ENCODE measurements at places on chromosomes 4 and X. TPM values are rescaled to one million over a fixed set of nuclear protein-coding genes. Genes with fewer than 3 reads are reported as not detected.

GRCh38 chr4:113824396-113824795, 62.9 kb upstream of the CAMK2D start:
- DNase-seq: no peak

DNA sequence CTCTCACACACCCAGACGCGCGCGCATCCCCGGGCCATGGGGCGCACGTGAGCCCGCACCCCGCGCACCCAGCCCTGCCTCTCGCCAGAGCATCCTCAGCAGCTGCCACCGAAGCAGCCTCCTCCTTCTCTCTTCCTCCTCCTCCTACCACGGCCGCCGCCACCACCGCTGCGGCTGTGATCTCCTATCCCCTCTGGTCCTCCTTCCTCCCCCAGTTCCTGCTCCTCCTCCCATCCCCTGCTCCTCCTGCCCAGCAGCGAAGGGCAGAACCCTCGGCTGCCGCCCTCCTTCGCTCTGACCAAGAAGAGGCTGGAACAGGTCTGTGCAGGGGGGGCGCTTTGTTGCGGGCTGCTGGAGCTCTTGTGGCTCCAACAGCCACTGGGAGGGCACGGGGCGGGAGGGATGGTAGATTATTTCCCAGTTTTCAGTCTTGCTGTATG, 148.7 kb upstream of the CHRDL1 start:
- DNase-seq: no peak

DNA sequence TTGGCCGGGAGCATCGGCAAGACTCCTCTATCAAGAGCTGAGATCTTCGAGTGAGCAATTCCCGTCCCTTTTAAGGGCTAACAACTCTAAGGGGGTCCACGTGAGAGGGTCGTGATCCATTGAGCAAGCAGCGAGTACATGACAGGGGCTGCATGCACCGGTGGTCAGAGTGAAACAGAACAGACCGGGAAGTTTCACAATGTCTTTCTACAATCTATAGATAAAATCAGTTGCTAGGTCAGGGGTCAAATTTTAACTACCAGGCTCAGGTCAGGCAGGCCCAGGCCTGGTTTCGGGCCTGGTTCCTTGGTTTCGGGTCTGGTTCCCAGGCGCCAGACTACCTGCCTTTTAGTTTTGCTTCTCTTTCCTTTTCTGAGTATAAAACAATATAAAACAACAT, 160.1 kb downstream of the PTCHD1 start:
- DNase-seq: no peak

GRCh38 chrX:42748067-42748850, 29.7 kb downstream of the PPP1R2C start:
- DNase-seq: no peak

Gene CPE
- total RNA-seq: 137 TPM

GRCh38 chr4:112327965-112328733, 31.0 kb downstream of the ALPK1 start:
- peak; percentile 69 for DNase-seq

Gene SMIM9
- not detected for total RNA-seq

- no peak for DNase-seq
Observed at GRCh38 chr4:188942606-188943005, 803.4 kb downstream of the TRIML1 start.

GRCh38 chr4:152696764-152697261, 17.0 kb upstream of the TMEM154 start:
- DNase-seq: peak; percentile 31

GRCh38 chr4:8796096-8796495, 75.5 kb downstream of the HMX1 start:
- DNase-seq: no peak

DNA sequence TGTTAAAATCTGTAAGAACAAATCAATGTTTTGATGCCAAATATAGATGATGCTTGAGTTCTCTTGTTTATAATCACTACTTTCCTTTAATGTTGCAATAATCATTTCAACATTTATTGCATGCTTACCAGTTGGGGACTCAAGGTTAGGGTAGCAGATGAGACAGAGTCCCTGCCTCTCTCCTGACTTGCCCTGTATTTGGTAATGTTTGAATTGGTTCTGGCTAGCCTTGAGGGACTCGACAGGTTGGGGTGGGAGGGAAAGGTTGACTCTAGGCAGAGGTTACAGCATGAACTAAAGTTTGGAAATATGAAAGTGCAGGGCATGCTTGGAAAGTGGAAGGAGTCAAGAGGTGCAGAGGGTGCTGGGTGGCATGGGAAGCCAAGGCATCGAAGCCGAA, 2.0 kb downstream of the SEC24B start:
- DNase-seq: no peak

- DNase-seq: no peak
Observed at GRCh38 chrX:23557070-23557469, 110.2 kb upstream of the PRDX4 start.

DNA sequence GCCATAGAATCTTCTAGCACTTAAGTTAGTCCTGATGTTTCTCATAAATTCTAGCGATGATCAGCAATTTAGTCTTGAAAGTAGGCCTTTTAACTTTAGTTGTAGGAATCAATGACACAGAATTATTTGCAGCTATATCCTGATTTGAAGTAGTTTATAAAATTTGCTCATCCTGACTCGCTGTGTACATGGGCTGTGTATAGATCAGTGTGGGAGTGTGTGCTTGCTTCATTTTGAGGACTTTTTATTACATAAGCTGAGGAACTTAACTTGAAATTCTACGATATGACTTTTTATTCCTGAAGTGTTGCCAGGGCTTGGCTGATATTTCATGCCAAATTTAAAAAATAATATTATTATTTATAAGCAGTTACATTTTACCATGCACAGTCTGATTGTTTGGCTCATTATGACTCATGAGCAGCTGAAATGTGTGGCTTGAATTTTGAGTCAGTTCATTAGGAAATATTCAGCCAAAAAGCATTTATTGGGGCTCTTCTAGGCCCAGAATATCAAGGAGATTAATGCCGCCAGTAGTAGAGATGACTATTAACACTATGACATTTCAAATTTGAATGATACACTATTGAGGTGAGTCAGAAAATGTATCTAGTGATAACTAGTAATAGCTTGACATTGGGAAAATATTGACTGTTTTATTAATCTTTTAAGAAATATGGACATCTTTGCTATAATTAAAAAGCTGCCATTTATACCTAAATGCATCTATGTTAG, 128.9 kb upstream of the LIMCH1 start:
- no peak for DNase-seq

Gene NAP1L2
- 1.3 TPM for total RNA-seq

Gene POU4F2
- total RNA-seq: not detected

DNA sequence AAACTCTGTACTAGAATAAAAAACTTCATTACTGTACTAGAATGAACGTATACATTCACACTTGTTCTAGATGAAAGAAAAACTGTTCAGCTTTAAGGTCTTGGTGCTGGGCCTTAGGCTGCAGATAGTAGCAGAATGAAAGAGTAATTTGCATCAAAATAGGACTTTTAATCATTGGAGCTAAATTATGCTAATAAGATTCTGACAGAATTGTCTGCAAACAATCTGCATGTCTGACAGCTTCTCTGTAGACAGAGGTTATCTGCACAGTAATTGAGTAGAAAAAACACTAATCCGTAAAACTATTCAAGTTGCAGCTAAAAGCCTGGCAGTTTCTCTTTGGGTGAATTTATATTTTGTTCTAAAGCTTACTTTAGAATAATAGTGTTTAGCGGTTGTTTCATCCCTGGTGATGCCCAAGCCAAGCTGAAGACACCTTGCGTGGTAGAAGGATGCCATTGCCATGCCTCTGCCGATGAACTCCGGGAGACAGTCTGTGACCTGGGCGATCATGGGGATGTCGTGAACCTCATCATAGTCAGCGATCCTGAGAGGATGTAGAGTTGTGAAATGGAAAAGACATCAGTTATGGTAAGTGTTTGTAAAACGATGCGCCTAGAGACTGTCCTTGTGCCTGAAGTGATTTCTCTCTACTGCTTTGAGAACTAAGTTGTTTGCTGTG, 25.3 kb downstream of the LRP2BP start:
- no peak for DNase-seq

Gene RXFP1
- 1.1 TPM for total RNA-seq

DNA sequence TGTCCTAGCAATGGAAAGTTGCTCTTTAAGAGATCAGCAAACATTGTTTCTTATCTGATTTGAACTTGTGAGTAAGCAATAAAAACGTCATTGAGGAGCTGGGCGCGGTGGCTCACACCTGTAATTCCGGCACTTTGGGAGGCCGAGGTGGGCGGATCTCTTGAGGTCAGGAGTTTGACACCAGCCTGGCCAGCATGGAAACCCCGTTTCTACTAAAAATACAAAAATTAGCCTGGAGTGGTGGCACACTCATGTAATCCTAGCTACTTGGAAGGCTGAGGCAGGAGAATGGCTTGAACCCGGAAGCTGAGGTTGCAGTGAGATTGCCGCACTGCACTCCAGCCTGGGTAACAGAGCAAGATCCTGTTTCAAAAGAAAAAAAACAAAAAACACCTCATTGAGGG, 11.2 kb upstream of the PLAC8 start:
- no peak for DNase-seq

Gene EMCN
- 36.1 TPM for total RNA-seq

Gene F11
- not detected for total RNA-seq

DNA sequence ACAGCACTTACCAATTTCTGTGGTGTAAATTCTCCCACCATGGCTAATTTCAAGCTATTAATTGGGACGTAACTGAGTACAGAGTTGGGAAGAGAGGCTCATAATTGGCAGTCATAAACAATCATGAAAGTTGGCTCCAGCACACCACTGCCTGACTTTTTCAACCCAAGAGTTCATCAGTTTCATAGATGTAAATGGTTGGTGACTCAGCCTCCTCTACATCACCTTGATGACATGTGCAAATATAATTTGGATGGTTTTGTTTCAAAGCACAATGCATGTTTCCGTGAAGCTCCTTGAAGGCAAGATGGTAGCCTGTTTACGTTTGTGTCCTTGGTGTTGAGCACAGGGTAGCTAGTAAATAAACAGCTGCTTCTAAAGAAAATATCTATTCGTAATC, 235.1 kb downstream of the LDB2 start:
- no peak for DNase-seq

DNA sequence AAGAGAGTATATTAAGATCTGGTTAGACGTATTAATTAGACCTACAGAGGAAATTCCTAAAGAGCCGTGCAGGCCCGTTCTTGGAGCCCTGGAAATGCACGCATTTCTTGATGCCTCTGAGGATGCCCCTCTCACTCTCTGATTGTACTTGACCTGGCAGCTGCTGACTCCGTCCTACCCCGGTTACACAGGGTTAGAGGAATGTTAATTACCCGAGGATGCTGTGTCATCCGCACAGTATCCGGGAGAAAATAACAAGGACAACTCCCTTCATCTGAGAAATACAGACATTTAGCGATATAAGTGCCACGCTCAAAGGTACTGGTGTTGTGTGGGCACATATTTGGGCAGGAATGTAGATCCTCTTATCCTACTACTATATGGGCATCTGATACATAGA, 404.6 kb upstream of the FAT1 start:
- no peak for DNase-seq

- DNase-seq: peak; percentile 40
Observed at GRCh38 chr4:139214039-139214534, 37.1 kb upstream of the ELF2 start.

Gene CFI
- 7.8 TPM for total RNA-seq

Gene BEX1
- total RNA-seq: 0.49 TPM

GRCh38 chr4:186627226-186627865, 72.0 kb upstream of the MTNR1A start:
- no peak for DNase-seq

DNA sequence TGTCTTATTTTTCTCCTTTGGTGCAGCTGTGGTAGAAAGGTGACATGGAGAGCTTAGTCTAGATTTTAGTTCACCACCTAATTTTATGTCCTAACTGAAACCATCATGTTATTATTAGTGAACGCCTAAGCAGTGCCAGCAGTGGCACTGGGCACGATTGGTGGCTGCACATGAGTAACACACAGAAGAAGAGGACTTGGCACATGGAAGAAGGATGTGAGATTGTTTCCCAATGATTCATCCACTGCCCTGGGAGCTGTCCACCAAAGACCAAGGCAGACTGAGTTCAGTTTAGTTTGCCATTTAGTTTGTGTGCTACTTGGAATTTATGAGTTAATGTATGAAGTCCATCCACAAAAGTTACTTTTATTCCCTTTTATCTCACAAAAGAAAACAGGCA, 68.1 kb upstream of the NAP1L5 start:
- DNase-seq: peak; percentile 51

DNA sequence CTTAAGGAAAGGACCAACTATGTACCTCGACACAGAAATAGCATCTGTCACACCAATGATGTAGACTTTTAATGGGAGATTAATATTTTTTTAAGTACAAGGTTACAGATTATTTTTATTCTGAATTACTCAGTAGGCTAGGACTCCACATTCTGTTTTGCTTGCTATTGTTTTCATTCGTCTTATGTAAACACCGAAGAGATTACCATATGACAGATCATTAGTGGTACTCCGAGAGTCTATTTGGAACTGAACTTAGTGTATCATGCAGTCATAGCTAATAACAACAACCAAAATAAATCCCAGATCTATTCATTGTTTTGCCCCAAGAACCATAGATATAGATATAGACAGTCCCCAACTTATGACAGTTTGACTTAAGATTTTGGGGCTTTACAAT, 139.7 kb upstream of the SPRY1 start:
- DNase-seq: no peak

DNA sequence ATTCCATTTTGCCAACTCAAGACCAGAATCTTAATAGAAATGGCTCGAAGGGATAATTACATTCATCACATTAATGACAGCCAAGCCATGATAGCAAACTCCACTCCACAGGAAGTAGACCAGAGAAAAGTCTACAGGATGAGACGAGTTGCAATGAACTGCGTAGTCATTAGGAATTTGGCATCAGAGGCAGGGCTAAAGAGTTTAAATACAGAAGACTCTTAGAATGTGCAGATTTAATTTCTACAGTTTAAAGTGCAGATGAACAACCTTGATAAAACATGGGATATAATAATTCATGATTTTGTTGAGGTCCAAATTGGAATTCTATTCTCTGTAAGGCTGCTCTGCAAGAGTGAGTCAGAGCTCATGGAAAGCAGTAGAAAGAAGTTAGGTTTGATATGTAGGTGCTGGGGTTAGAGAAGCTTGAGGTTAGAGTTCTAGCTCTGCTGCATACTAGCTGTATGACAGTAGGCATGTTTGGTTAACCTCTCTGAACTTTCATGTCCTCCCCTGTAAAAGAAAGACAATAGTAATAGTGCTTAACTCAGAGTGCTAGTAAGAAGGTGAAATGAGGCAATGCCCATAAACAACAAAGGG, 32.2 kb downstream of the LNX1 start:
- no peak for DNase-seq

- DNase-seq: no peak
Observed at GRCh38 chrX:22527302-22527701, 254.6 kb downstream of the CBLL2 start.

DNA sequence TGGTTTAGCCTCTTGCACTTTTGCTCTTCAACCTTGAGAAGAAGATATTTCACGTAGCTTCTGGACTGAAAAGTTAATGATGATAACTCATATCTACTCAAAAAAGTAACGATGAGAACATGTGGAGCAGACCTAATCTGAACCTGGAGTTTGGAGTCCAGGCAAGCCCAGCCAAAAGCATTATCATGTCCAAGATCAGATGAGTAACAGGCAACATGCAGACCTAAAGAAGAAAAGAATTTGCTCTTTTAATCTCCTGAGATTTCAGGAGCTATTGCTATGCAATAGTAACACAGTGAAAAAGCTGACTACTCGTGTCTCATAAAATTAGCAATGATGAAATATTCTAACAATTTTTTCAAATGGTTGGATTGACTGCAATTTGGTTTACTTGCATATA, 21.8 kb upstream of the PPA2 start:
- no peak for DNase-seq

GRCh38 chrX:42025861-42026260, 102.5 kb upstream of the CASK start:
- DNase-seq: peak; percentile 16

GRCh38 chr4:14994242-14994641, 8.0 kb upstream of the CPEB2 start:
- no peak for DNase-seq
